ENCODE measurements at places on chromosomes 5 and 9. TPM values are rescaled to one million over a fixed set of nuclear protein-coding genes. Genes with fewer than 3 reads are reported as not detected.

DNA sequence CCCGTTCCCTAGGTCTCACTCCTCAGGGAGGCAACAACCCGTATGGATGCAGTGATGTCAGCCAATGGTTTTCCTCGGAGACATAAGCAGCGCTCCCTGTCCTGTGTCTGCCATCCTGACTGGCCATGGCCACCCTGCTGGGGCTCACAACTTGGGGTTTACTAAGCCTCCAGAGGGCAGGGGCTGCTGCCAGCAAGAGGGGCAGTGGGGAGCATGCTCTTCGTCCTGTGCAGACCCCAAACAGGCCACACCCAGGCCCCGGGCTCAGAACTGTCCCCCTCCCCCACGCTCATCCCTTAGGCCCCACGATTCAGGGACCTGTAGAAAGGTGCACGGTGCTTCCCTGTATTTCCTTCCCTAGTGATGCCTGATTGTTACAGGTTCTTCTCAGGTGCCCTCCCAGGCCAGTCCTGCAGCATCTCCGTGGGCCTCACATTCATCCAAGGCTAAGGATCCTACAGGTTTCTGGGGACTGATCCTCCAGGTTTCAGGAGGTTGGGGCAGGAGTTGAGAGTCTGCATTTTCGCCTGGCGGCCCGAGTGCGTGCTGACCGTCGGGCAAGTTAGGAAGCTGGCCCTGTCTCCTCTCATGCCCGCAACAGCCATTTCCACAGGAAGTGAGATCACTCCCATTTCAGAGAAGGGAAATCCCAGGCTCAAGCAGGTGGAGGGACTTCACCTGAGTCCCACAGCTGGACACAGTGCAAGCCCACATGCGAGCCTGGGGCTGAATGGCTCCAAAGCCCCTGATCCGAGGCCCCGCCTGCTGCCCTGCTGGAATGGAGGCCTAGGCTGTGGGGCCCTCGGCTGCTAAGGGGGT lies 217.6 kb downstream of the ROR2 start:
- no peak overlapping the region for H3K27ac ChIP-seq
- H3K36me3 ChIP-seq: no peaks in the 10 kb centered on the region
- H3K4me1 ChIP-seq: no peaks in the 10 kb centered on the region
- no peak overlapping the region for H3K4me3 ChIP-seq

The SHC3 gene
- total RNA-seq: not detected

The COL23A1 gene
- total RNA-seq: not detected

The POU5F2 gene
- total RNA-seq: 1.0 TPM

The SHOC1 gene
- total RNA-seq: not detected

GRCh38 chr5:2192496-2192895 lies 309.8 kb upstream of the IRX4 start:
- no peaks in the 10 kb centered on the region for H3K36me3 ChIP-seq
- no peaks in the 10 kb centered on the region for H3K27me3 ChIP-seq
- H3K27ac ChIP-seq: no peak overlapping the region
- H3K4me1 ChIP-seq: no peaks in the 10 kb centered on the region
- DNase-seq: no peak

- no peaks in the 10 kb centered on the region for H3K4me1 ChIP-seq
- DNase-seq: no peak
- no peaks in the 10 kb centered on the region for H3K36me3 ChIP-seq
- H3K4me3 ChIP-seq: no peak overlapping the region
- no peaks in the 10 kb centered on the region for H3K27me3 ChIP-seq
- no peak overlapping the region for H3K27ac ChIP-seq
Measured at GRCh38 chr5:98144116-98144515, 629.3 kb upstream of the RGMB start.

DNA sequence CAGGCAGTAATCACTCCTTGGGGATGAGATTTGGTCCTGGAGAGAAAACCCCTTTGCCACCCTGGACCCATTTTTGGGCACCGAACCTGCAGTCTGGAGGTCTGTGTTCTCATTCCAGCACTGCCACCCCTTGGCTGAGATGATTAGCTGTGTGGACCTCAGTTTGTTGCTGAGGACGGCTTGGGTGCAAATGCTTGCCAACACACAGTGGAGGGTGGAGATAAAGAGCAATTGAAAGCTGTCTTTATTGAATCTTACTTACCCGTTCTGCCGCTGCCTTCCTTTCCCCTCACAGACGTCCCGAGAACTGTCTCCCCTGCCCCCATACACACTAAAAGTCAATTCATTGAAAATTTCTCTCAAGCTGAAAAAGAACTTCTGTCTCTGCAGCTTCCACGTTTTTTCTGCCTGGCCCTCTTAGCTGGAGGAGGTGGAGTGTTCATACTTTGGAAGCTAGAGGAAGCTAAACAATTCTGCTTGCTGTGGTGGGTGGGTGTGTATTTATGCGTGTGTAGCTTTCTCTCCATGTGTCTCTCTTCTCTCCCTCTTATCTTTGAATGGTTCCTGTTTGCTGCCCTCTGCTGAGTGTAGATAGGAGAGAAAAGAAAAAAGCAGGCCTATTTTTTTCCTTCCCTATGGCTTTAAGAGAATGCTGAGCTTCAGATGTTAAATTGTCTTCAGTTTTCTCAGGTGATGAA lies 6.6 kb downstream of the GALNT10 start:
- no peaks in the 10 kb centered on the region for H3K27me3 ChIP-seq
- no peak for DNase-seq
- no peak overlapping the region for H3K4me3 ChIP-seq
- H3K36me3 ChIP-seq: peaks cover 29% of the 10 kb centered on the region

GRCh38 chr5:133552925-133553525 lies 59.3 kb downstream of the FSTL4 start:
- no peak overlapping the region for H3K4me3 ChIP-seq
- peaks cover 9% of the 10 kb centered on the region for H3K27me3 ChIP-seq
- no peaks in the 10 kb centered on the region for H3K36me3 ChIP-seq
- peak; percentile 22 for DNase-seq

DNA sequence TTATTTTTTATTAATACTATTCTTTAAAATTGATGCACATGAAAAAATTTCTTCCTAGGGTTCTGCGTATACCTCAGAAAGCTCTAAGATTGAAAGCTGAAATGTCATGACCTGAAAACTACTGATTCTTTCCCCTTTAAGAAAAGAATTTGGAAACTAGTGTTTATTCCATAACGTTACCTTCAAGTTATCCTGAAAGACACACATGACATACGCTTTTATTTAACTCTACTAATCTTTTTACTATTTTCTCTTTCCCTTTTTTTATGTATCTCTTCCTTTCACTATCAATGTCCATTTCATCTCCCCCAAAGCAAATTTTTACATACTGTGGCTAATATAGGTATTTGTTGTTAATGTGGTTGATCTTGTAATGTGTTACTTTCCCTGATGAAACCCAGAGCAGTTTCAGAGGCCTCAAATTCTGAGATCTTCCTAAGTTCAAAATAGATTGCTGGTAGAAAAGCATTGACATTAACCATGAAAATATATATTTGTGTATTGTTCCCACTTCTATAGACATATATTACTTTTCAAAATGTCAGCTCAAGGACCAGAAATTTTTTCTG lies 7.4 kb downstream of the NIPBL start:
- H3K27me3 ChIP-seq: no peaks in the 10 kb centered on the region
- peaks cover 13% of the 10 kb centered on the region for H3K36me3 ChIP-seq
- no peak overlapping the region for H3K27ac ChIP-seq
- H3K4me3 ChIP-seq: no peak overlapping the region
- peaks cover 15% of the 10 kb centered on the region for H3K4me1 ChIP-seq

- no peak overlapping the region for H3K27ac ChIP-seq
- H3K27me3 ChIP-seq: no peaks in the 10 kb centered on the region
- H3K4me1 ChIP-seq: no peaks in the 10 kb centered on the region
- no peak for DNase-seq
- H3K4me3 ChIP-seq: no peak overlapping the region
- H3K36me3 ChIP-seq: no peaks in the 10 kb centered on the region
Measured at GRCh38 chr9:103702572-103702971, 391.5 kb upstream of the SMC2 start.

The GPR150 gene
- total RNA-seq: 0.75 TPM

DNA sequence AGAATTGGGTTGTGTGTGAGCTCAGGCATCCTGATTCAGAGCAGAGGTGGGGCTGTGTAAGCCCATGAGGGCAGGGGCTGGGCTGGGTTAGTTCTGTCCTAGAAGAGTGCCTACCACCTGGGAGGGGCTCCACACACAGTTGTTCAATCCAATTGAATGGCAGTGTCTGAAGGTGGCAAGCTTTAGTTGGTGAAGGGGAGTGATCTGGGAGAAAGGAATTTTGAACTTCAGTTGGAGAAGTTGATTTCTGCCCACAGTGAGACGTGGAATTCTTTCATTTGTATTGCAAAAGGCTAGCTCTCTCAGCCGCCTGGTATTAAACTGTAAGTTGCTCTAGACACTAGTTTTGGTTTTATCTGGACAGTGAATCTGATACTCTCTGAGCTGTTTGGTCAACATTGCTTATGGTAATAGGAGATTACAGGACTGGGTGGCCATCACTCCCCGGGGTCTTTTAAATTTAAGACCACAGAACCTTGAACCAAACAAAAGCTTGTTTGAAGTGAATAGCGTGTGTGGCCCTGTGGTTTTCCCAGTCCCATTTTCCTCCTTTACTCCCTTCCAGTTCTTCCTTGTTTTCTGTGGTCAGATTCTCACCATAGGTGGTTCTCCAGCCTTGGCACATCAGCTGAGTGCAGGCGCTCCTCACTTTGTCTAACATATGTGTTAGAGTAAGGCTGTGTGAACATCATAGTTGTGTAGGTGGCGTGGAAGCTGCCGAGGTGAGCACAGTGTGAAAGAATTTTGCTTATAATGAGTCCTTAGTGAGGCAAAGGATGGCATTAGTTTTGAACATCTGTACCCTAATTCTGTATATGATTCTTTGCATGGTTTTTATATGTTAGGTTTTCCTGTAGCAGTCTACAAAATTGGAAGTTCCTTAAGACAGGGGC lies 78.0 kb downstream of the ARHGAP26 start:
- H3K27ac ChIP-seq: no peak overlapping the region
- H3K4me3 ChIP-seq: no peak overlapping the region
- DNase-seq: no peak
- no peaks in the 10 kb centered on the region for H3K27me3 ChIP-seq
- H3K4me1 ChIP-seq: peaks cover 20% of the 10 kb centered on the region

GRCh38 chr9:133784731-133785561 lies 46.8 kb upstream of the SARDH start:
- DNase-seq: no peak
- no peaks in the 10 kb centered on the region for H3K36me3 ChIP-seq
- no peak overlapping the region for H3K4me3 ChIP-seq
- peaks cover 6% of the 10 kb centered on the region for H3K4me1 ChIP-seq
- no peaks in the 10 kb centered on the region for H3K27me3 ChIP-seq
- H3K27ac ChIP-seq: no peak overlapping the region

- no peaks in the 10 kb centered on the region for H3K4me1 ChIP-seq
- H3K36me3 ChIP-seq: no peaks in the 10 kb centered on the region
- DNase-seq: no peak
- H3K27me3 ChIP-seq: no peaks in the 10 kb centered on the region
- H3K4me3 ChIP-seq: no peak overlapping the region
Measured at GRCh38 chr5:153623751-153624450, 133.4 kb downstream of the GRIA1 start.

- DNase-seq: no peak
- H3K36me3 ChIP-seq: no peaks in the 10 kb centered on the region
- H3K27ac ChIP-seq: no peak overlapping the region
- H3K4me1 ChIP-seq: no peaks in the 10 kb centered on the region
- no peak overlapping the region for H3K4me3 ChIP-seq
Measured at GRCh38 chr9:94975480-94975879, 249.0 kb downstream of the AOPEP start.

The DND1 gene
- 2.1 TPM for total RNA-seq

DNA sequence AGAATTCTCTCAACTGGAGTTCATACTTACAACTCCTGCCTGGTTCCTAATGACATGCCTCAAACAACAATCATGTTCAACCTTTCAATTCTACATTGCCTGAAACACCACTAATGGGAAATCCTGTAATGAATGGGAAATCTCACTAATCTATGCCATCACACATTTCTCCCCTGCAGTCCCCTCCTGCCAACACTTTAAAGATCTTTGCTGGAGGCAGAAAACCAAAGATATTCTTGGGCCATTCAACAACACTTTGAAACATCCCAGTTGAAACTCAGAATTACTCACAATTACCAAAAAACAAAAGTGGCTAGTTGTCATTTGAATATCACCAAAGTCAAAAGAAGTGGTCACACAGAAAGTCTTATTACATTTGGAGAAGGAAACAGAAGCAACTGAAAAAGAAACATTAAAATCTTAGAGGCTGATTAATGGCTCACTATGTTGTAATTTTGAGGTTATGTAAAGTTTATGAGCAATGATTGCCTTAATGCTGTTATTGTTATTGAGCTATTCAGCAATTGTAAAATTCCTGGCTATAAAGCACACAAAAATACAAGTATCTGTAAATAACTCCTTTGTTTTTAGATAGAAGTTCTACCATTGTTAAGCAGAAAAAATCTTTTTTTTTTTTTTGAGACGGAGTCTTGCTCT lies 313.4 kb upstream of the SLC30A5 start:
- no peaks in the 10 kb centered on the region for H3K27me3 ChIP-seq
- no peaks in the 10 kb centered on the region for H3K36me3 ChIP-seq
- no peaks in the 10 kb centered on the region for H3K4me1 ChIP-seq
- H3K4me3 ChIP-seq: no peak overlapping the region
- no peak for DNase-seq

DNA sequence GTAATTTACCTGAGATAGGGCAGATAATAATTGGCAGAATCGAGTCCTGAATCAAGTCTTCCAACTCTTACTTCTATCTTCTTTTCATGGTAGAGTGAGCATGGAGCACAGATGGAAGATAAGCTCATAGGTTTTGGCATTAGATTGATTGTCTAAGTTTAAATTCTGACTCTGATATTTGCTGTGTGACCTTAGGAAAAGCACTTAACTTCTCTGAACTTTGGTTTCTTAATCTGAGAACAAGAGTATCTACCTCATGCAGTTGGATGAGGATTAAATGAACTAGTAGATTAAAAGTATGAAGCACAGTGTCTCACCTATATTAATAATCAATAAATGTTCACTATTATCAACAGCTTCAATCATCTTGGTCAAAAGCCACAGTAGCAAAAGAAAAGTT lies 9.4 kb upstream of the ASTN2 start:
- no peaks in the 10 kb centered on the region for H3K4me1 ChIP-seq
- no peak overlapping the region for H3K4me3 ChIP-seq
- H3K27ac ChIP-seq: no peak overlapping the region
- no peaks in the 10 kb centered on the region for H3K36me3 ChIP-seq
- DNase-seq: no peak

GRCh38 chr9:33614001-33614687 lies 90.1 kb downstream of the ANKRD18B start:
- H3K27me3 ChIP-seq: no peaks in the 10 kb centered on the region
- H3K27ac ChIP-seq: no peak overlapping the region
- DNase-seq: no peak
- no peaks in the 10 kb centered on the region for H3K4me1 ChIP-seq
- H3K36me3 ChIP-seq: no peaks in the 10 kb centered on the region
